ENCODE measurements at places on chromosomes 7 and 10. TPM values are rescaled to one million over a fixed set of nuclear protein-coding genes. Genes with fewer than 3 reads are reported as not detected.
A peak's percentile ranks its signal among the peaks of the same experiment; 100 is the strongest.

LHPP gene
- total RNA-seq: 15.3 TPM

DNA sequence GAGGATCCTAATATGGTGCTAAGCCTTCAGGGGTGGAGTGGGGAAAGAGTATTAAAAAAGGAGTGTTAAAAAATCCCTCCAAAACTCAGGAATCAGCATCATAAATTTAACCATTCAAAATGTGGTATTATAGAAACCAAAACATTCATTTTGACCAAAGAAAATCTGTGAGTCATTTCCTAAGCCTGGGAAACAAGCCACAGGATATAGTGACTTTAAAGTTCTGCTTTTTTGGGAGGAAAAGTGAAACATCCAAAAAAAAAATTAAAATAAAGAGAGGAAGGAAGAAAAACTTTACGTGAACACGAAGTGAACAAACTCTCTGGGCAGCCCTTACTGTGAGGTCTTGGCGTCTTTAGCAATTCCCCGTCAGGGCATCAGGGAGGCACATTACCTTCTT, 74.0 kb upstream of the GSDME start:
- peaks cover 31% of the 10 kb centered on the region for H3K4me1 ChIP-seq
- no peak overlapping the region for H3K27ac ChIP-seq
- peaks cover 3% of the 10 kb centered on the region for H3K36me3 ChIP-seq
- no peaks in the 10 kb centered on the region for H3K27me3 ChIP-seq

DHX32 gene
- total RNA-seq: 53.2 TPM

NEUROG3 gene
- total RNA-seq: not detected

GRCh38 chr7:1160670-1161021, 650 bp upstream of the ZFAND2A start:
- H3K27ac ChIP-seq: peak overlapping the region; percentile 90
- H3K4me1 ChIP-seq: peaks cover 27% of the 10 kb centered on the region
- no peaks in the 10 kb centered on the region for H3K27me3 ChIP-seq
- H3K4me3 ChIP-seq: peak overlapping the region; percentile 84
- DNase-seq: no peak

GRCh38 chr7:151517601-151518104, 2.0 kb downstream of the RHEB start:
- peaks cover 30% of the 10 kb centered on the region for H3K4me1 ChIP-seq
- H3K4me3 ChIP-seq: peak overlapping the region; percentile 71
- no peak overlapping the region for H3K27ac ChIP-seq
- no peaks in the 10 kb centered on the region for H3K36me3 ChIP-seq

DNA sequence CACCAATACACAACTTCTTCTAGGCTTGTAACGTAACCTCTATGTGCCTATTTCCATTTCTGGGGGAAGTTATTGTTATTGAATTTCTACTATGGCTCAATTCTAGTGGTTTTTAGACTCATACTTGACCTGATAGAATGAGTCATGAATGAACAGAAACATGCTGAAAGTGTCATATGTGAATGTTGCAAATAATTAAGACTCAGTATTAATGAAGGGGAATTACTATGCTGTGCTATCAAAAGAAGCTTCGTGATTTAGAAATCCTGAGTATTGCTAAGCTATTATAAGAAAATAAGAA, 135.1 kb upstream of the ZWINT start:
- H3K36me3 ChIP-seq: no peaks in the 10 kb centered on the region
- H3K27ac ChIP-seq: no peak overlapping the region
- no peak overlapping the region for H3K4me3 ChIP-seq
- H3K27me3 ChIP-seq: no peaks in the 10 kb centered on the region
- no peak for DNase-seq
- no peaks in the 10 kb centered on the region for H3K4me1 ChIP-seq
